ENCODE measurements at places on chromosomes 7 and 10. TPM values are rescaled to one million over a fixed set of nuclear protein-coding genes. Genes with fewer than 3 reads are reported as not detected.

ITGB8 gene
- total RNA-seq, result 11.0 TPM

CCDC7 gene
- 10.3 TPM for total RNA-seq

GNAI1 gene
- total RNA-seq, result 6.5 TPM

AEBP1 gene
- 15.9 TPM for total RNA-seq

DNA sequence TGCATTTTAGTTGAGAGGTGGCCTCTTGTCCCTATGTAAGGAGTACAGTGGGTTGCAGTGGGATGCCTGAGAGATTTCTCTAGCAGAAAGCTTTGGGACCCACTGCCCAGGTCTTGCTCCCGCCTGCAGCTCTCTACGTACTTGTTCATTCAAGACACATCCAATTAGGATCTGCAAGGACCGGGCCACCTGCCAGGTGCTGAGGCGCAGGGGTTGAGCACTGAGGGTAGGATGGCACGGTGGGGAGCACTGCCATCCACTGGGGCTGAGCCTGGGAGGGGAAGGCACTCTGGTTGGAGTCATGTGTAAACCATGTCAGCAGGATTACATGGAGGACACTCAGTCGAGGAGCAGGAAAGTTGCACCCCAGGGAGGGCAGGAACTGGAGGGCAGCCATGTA lies 191.1 kb upstream of the GRB10 start:
- H3K4me3 ChIP-seq, result no peak overlapping the region
- no peaks in the 10 kb centered on the region for H3K36me3 ChIP-seq
- H3K4me1 ChIP-seq, result no peaks in the 10 kb centered on the region
- H3K27me3 ChIP-seq, result no peaks in the 10 kb centered on the region

- H3K4me3 ChIP-seq, result no peak overlapping the region
- H3K27me3 ChIP-seq, result no peaks in the 10 kb centered on the region
- no peak overlapping the region for H3K27ac ChIP-seq
- no peak for DNase-seq
- H3K36me3 ChIP-seq, result peaks cover 26% of the 10 kb centered on the region
- no peaks in the 10 kb centered on the region for H3K4me1 ChIP-seq
Observed at GRCh38 chr10:3148994-3149393, 23.6 kb downstream of the PITRM1 start.
